ENCODE measurements at places on chromosomes 4 and X.

DNA sequence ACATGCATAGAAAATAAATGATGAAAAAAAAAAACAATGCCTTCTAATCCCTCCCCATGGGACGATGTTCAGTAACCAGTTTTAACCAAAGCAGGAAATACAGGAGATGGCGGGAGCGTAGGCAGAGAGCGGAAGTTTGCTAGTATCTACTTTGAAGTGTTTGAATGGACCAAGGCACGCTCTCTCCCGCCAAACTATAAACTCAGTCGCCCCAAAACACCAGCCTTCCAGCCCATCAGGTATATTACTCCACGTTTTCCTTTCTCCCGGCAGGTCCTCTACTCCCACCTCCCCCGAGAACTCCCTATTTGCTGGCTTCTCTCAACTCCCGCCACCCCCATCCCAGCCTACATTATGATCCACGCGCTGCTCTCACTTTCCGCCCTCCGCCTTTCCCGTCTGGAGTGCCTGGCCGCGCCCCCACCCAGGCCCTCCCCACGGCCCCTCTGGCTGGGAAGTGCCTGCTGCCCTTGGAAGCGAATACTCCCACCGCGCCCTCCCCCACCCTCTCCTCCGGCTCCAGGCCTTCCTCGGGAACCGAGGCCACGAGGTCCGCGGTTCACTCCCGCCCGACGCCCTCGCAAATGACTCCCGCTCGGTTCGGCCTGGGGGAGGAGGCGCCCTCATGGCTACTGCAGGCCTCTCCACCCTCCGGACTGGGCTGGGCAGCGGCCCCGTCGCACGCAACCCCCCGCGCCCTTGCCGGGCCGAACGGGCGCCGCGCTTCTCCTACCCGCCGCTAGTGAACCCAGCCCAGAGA, 723 bp downstream of the DHX15 start:
- DNase-seq, result peak; percentile 71

- no peak for DNase-seq
These were observed 23.6 kb upstream of the GRSF1 start for GRCh38 chr4:70863099-70863790.

DNA sequence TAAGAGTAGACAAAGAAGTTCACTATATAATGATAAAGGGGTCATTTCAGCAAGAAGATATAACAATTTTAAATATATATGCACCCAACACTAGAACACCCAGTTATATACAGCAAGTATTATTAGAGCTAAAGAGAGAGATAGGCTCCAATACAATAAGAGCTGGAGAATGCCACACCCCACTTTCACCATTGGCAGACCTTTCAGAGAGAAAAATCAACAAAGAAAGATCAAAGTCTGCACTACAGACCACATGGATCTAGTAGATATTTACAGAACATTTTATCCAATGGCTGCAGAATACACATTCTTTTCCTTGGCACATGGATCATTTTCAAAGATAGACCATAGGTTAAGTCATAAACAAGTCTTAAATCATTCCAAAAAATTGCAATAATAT, 479.7 kb upstream of the DIAPH2 start:
- DNase-seq, result no peak

- no peak for DNase-seq
These were observed 173.9 kb downstream of the SCFD2 start for GRCh38 chr4:53191997-53192396.

- no peak for DNase-seq
These were observed 1.9 kb upstream of the AKAP17A start for GRCh38 chrX:1589356-1590130.

GRCh38 chr4:13627178-13627605, 333 bp downstream of the BOD1L1 start:
- DNase-seq, result no peak

DNA sequence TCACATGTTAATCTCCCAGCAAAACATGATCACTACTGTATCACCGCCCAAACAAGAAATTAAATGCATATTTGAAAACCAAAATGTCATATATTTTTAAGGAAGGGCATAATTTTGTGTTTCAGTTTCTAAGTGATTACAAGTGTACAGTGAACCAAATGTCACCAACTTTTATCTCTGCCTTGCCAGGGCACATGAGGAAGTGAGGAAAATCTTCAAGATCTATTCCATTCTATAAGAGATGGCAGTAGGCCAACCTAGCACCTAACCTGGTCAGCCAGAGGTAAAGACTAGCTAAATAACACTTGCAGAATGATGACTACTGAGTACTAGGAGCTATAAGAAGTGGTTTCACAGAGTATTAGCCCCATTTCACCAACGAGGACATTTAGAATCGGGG, 107.2 kb downstream of the ATP11C start:
- no peak for DNase-seq

DNA sequence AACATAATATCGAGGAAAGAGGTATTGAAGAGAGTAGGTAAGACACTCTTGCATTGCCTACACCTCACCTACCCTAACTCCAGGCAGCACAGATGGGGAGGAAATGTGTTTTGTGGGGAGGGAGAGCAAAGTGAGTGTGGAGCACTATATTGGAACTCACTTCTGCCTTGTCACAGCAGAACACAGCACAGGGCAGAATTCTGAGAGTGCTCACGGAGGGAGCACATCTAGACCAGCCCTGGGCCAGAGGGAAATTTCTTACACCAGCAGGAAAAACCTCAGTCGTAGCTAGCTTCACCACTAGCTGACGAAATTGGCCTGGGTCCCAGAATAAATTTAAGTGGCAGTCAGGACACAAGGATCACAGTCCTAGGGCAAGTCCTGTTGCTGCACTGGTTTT, 517.3 kb downstream of the TMA16 start:
- no peak for DNase-seq

GRCh38 chr4:153546280-153546679, 80.1 kb downstream of the TMEM131L start:
- DNase-seq, result no peak
